ENCODE measurements at places on chromosomes 11 and 22.

DNA sequence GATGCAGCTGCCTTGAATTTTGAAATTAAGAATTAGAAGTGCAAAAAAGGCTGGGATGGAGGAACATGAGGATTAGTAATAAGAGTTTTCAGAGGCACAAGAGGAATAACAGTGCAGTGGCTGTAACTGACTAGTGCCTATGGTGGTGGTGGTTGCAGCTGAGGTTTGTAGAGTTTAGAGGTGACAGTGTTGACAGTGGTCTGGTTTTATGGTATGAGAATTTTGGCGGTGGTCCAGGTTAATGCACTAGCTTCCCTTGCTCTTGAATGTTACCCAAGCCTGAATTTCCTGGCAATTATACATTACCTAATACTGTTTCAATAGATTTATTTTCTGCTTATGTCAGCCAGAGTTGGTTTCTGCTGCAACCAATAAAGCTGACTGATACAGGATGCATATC, 112.8 kb upstream of the C11orf87 start:
- DNase-seq: no peak

DNA sequence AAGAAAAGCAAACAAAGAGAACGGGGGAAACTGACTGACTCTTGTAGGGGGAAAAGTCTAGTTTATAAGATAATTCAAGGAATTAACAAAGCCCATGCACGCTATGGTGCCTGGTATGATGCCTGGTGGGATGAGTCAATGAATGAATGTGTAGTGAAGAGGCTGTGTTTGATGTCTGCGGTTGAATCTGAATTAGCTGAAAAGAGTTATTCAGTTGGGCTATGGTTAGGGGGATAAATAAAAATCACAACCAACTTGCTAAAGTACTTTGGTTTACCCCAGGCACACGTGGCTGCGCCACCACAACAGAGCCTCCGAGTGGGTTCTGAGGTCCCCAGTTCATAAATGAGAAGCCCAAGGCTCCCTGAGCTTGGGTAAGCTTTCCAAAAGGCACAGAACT, 369.3 kb upstream of the SYN3 start:
- no peak for DNase-seq

DNA sequence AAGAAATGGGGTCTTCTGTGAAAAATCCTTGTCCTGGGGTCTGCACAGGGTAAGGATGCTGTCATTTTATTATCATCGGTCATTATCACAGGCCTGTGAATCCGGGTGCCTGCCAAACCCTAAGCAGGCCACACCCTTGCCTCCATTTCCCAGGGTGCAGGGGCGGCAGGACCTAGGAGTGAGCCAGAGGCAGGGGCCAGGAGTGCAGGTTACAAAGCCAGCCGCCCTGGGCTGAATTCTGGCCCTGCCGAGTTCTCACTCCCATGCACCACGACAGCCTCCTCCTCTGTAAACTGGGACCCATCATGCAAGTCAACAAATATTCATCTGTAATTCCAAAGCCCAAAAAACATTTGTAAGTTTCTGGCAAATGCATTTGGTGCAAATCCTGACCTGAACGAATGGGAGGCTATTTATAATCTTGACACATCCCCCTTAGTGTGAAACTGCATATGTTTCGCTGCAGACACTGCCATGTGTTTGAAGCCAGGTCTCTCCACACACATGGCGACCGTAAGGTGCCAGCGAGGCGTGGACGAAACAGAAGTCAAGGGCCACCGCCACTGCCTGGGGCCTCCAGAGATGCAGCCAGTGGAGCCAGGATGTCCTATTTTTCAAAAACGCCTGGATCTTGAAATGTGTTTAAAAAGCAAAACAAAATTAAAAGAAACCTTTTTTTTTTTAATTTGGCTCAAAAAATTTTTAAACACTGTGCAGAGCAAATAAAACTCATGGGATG, 6.7 kb downstream of the CD5 start:
- DNase-seq: no peak

- no peak for DNase-seq
Observed at GRCh38 chr11:17389957-17390649, 1.6 kb upstream of the KCNJ11 start.

DNA sequence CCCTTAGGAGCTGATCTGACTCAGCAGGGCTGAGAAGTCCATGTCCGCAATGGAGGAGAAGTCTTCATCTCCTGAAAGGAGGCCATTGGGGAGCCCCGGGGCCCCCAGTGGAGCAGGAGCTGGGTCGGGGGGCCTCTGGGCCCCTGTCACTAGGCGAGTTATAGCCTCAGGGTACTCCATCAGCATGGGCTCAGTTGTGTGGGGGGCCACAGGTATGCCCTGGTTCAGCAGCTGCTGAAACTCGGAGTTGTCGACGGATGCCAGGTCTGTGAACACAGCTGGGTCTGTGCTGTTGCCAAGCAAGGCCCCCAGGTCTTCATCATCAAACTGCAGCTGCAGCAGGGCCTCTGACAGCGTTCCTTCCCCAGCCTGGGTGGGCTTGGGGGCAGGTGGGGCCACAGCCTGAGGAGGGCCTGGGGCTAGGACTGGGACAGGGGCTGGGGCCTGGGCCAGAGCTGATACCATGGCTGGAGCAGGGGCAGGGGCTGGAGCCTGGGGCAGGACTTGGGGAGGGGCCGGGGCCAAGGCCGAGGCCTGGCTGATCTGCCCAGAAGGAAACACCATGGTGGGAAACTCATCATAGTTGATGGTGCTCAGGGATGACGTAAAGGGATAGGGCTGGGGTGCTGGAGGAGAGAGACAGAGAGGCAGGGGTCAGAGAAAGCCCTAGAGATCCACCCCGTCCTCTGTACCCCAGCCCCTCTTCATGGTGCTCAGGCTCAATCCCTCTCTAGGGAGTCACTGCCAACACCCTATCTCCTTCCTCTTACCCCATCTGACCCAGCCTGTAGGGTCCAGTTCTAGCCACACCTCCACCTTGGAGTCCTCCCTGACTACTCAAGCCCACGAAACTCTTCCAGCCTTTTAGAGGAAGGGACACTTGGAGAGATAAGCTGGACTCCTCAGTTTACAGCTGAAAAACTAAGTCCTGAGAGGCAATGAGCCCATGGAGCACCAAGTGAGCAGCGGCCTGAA, 8.1 kb downstream of the RELA start:
- DNase-seq: no peak

DNA sequence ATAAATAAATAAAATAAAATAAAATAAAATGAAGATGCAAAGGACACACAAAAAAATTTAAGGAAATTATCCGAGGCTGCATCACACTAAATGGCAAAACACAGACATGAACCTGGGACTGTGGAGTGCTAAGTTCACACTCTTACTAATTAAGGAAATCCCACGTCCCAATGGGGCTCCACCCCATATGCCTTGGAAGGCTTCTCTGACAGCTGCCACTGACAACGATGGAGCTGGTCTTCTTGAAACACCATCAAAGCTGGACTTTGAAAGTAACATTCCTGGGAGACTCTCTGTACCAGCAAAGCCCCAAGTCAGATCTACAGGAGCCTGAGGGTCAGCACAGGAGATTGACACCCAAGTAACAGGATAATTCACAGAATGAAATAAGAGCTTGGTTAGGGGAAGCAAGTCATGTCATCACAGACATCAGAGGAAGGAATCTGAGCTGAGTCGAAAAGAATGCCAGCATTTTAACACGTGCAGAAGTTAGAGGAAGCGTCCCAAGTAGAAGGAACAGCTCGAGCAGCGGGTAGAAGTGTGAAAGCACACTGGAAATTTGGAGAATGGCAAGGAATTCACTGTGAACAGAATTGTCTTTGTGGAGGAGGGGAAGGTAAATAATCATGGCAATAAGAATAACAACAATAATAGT, 13.8 kb downstream of the TPST2 start:
- no peak for DNase-seq

- DNase-seq: no peak
Observed at GRCh38 chr22:30178181-30179126, 68.1 kb downstream of the LIF start.
